Muscle of leg (tissue), 16 donors: ENCODE measurements at places on chromosomes 13 and 19.

DNA sequence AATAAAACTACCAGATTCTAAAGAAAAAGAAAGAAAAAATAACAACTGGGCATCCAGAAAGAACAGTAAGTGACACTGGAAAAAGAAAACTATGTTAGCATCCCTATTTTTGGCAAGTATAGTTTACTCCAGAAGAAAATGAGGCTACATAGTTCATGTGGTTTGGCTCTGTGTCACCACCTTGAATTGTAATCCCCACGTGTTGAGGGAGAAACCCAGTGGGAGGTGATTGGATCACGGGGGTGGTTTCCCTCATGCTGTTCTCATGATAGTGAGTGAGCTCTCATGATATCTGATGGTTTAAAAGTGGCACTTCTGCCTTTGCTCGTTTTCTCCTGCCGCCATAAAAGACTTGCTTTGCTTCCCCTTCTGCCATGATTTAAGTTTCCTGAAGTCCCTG lies 76.9 kb downstream of the ITGBL1 start:
- peak; percentile 12 for DNase-seq

GRCh38 chr19:16285769-16286498 lies 38.7 kb upstream of the KLF2 start:
- DNase-seq = peak; percentile 71

GRCh38 chr19:10431943-10432735 lies 11.8 kb downstream of the PDE4A start:
- peak; percentile 64 for DNase-seq

GRCh38 chr13:59452189-59452890 lies 711.4 kb downstream of the DIAPH3 start:
- peak; percentile 64 for DNase-seq

GRCh38 chr19:41000310-41000737 lies 9.2 kb downstream of the CYP2B6 start:
- DNase-seq = no peak

DNA sequence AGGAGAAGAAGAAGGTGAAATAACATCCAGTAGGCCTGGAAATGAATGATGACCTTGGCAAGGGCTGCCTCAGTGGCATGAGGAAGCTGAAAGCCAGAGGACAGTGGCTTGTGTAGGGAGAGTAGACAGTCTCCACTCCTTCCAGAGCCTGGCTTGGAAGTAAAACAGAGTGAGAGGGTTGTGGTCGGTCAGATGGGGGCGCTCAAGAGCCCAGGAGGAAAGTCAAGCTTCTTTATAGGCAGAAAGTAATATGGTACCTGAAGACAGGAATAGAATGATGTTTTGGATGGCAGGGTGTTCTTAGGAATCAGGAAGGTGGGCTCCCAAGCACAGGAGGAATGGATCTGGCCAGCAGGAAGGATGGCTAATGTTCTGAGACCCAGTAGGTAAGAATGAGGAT lies 75.1 kb upstream of the TSC22D1 start:
- no peak for DNase-seq

DNA sequence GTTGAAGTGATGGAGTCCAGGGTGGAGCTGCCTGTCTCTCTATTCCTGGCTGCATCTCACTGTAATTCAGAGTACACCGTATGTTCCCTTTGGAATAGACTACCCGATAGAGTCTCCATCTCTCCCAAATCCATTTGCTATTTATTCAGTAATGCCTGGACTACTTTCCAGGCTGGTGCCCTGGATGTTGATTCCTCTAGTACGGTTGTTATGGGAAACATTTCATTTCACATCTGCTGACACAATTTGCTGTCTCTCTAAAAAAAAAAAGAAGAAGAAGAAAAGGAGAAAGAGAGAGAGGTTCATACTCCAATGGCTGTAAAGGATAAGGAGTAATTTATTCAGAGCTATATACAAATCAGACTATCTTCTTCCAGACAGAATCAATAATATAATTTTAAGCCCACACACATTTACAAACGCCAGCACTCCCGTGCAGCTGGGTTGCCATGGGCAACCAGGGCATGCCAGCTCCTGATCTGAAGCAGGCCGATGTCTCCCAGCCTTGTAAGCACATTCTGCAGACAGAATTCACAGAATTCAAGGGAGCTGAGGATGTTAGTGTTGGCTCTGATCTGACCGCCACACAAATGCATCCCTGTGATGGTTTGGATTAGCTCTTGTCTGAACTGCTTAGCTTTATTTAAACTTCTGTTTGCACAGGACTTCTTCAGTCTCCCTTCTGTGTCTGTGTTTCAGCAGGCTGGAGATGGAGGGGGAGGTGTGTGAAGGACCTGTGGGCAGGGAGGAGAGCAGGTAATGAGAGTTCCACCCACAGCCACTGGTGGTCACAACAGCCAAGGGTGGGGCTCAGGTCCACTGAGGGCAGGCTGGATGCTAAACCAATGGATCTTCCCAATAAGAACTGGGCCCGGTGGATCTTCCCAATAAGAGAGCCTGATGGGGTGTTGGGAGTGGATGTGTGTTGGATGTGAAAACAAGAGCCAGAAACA lies 66.0 kb downstream of the TEX26 start:
- peak; percentile 65 for DNase-seq

- no peak for DNase-seq
Measured at GRCh38 chr19:17220207-17220758, 5.1 kb downstream of the USE1 start.

- DNase-seq = peak; percentile 33
Measured at GRCh38 chr19:35776102-35776788, 881 bp downstream of the ARHGAP33 start.

- DNase-seq = peak; percentile 86
Measured at GRCh38 chr19:16446724-16447368, 24.9 kb downstream of the EPS15L1 start.

DNA sequence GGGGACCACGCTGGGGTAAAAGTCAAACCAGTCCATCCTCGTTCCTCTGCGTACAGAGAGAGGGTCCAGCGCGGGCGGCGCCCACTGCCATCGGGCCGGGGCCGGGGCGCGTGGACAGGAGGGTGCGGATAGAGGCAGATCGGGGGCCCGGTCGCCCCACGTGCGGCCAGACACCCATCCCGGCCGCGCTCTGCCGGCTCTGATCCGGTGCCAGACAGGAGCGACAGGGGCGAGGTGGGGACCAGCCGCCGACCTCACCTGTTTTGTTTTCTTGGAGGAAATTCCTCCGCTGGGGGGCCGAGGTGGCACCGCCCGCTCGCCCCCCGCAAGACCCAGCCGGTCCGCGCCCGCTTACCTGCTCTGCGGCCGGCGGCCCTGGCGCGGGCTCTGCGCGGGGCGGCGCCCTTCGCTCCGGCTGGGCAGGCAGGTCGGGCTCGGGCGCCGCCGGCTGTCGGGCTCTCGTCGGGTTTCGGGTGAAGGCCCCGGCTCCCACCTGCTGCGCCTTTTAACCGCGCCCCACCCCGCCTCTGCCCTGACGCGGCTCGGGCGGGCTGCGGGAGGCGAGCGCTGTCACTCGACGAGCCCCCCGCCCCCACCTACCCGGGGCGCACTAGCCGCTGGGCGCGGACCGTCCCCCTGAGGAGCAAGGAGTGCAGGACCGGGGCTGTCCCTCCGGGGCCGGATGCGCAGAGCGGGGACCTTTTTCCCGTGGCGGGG lies at the start of gene GJB6:
TSS of gene GJB6 (minus strand) at position 481 of the 717 bp plus-strand sequence. CDS start 8,839 bp downstream, outside the sequence.
- DNase-seq = no peak

DNA sequence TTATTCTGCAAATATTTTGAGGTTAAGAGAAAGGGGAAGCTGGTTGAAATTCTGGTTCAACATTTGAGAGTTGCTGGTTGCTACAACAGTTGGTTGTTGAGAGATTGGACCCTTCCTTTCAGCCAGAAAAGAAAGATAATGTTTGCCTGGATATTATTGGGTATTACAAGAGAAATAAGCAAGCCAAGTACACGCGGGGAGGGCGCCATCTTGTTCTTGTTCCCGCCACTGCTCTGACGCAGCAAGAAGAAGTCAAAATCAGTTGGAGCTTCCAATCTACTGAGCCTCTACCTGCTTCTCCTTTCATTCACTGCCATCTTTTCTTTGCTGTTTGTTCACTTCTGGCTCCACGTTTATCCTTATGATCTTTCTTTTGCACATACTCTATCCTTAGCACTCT lies 18.4 kb downstream of the BSPH1 start:
- no peak for DNase-seq

DNA sequence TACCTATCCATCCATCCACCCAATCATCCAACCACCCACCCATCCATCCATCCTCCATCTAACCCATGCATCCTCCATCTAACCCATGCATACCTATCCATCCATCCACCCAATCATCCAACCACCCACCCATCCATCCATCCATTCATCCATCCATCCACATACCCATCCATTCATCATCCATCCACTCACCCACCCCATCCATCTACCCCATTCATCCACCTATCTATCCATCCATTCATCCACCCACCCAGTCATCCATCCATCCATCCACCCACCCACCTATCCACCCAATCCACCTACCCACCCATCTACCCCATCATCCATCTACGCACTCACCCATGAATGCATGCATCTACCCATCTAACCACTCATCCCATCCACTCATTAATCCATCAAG lies 6.6 kb downstream of the MICOS13 start:
- no peak for DNase-seq

DNA sequence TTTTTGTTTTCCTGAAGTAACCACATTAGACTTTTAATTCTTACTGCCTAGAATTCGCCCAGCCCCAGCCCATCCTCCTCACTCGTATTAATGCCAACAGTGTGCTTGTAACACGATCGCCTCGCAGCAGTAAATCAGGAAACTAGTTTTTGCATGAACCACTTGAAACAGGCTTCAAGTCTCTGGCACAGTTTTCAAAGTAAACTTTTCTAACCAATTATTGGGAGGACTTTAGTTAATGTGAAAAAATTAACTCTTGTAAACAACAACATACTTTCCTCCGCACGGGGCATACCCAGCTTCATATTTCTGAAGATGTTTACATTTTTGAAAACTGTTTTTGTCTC lies 39.2 kb downstream of the TNFRSF19 start:
- DNase-seq = peak; percentile 76

- peak; percentile 56 for DNase-seq
Measured at GRCh38 chr13:40352380-40352778, 314.1 kb downstream of the FOXO1 start.

GRCh38 chr13:111255228-111255790 lies 65.1 kb upstream of the TEX29 start:
- DNase-seq = no peak

GRCh38 chr19:7706188-7706954 lies 4.4 kb upstream of the FCER2 start:
- DNase-seq = no peak

GRCh38 chr13:80684217-80684991 lies 343.5 kb upstream of the SPRY2 start:
- peak; percentile 80 for DNase-seq

DNA sequence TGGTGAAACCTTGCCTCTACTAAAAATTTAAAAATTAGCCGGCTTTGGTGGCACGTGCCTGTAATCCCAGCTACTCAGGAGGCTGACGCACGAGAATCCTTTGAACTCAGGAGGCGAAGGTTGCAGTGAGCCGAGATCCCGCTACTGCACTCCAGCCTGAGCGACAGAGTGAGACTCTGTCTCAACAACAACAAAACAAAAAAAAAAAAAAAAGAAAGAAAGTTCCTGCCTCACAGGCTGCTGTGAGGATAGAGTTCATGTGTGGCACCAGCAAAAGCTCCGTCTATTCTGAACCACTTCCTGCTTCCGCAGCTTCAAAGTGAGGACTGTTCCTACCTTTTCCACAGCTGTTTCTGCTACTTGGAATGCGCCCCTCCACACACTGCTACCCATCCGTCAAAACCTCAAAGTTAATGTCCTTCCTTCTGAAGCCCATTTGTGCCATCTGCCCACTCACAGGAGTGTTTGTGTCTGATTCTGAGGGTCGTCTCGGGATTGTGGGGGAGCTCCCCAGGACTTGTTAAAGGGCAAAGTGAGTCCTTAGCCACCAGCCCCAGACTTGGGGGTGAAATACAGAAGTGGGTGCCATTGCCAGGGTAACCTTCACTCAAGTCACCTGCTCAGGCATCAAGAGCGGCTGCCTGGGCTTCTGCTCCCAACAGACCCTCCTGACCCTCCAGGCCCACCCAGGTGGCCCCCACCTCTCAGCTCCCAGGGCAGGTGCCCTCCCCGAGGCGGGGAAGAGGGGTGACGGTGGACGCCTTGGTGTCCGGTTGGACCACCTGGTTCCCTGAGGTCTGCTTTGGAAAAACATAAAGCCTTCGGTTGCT lies 2.9 kb downstream of the MFSD12 start:
- DNase-seq = no peak

GRCh38 chr19:51695088-51695487 lies 2.0 kb downstream of the SPACA6 start:
- no peak for DNase-seq

DNA sequence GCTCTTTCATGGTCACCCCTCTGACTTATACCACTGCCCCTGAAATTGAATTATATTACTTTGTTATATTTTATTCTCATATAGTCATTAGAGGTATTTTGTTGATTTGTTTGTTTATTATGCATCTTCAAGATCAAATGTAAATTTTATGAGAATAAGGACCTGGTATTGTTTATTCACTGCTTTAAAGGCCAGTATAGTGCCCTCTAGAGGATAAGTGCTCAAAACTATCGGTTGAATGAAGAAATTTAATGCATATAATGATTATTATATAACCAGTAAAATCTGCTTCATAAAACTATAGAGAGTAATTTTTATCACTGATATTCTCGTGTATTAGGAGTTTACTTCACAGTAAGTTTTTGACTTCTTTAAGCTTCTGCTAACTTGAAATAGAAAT lies 1401.9 kb downstream of the SLITRK1 start:
- DNase-seq = no peak

DNA sequence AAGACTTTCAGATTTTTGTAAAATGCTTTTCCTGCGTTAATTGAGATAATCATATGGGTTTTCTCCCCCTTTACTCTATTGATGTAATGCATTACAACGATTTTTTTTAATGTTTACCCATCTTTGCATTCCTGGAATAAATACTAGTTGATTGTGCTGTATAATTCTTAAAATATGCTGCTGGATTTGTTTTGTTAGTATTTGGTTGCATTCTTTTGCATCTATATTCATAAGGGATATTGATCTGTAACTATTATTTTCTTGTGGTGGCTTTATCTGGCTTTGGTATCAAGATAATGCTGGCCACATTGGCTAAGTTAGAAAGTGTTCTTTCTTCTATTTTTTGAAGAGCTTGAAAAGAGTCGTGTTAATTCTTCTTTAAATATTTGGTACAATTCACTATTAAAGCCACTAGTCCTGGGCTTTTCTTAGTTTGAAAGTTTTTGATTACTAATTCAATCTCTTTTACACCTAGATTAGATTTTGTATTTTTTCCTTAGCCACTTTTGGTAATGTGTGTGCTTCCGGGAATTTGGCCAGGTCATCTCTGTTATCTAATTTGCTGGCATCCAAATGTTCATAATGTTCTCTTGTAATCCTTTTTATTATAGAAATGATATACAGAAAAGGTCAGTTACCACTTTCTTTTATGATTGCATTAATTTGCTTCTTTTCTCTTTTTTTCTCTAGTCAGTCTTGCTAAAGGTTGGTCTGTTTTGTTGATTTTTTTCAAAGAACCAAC lies 29.8 kb downstream of the KL start:
- no peak for DNase-seq
